ENCODE measurements at places on chromosomes 13 and 19.

GRCh38 chr19:49570138-49570856 lies 10.1 kb downstream of the NOSIP start:
- DNase-seq, result no peak

- no peak for DNase-seq
Observed at GRCh38 chr13:77372275-77372674, 45.4 kb upstream of the MYCBP2 start.

GRCh38 chr19:3265432-3265831 lies 41.0 kb downstream of the CELF5 start:
- DNase-seq, result no peak

GRCh38 chr19:42452590-42452989 lies 9.8 kb upstream of the CXCL17 start:
- no peak for DNase-seq

DNA sequence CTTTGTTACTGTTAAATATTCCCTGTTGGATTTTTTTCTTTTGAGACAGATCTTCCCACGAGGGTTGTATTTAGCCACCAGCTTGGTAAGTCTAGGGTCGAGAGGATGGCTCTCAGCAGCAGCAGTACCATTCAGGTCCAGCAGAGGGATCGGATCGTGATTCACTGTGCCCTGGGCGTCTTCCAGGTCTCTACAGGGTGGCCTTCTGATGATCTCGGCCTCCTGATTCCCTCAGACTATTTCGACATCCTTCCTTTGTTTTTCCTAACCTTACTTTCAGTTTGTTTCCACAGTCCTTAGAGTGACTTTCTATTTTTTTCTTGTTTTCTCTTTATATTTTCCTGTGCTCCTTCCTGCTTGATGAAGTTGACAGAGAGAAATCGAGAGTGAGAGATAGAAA lies 1436.9 kb downstream of the UQCRFS1 start:
- no peak for DNase-seq

- DNase-seq, result no peak
Observed at GRCh38 chr19:21492947-21493906, 12.2 kb upstream of the ZNF429 start.

DNA sequence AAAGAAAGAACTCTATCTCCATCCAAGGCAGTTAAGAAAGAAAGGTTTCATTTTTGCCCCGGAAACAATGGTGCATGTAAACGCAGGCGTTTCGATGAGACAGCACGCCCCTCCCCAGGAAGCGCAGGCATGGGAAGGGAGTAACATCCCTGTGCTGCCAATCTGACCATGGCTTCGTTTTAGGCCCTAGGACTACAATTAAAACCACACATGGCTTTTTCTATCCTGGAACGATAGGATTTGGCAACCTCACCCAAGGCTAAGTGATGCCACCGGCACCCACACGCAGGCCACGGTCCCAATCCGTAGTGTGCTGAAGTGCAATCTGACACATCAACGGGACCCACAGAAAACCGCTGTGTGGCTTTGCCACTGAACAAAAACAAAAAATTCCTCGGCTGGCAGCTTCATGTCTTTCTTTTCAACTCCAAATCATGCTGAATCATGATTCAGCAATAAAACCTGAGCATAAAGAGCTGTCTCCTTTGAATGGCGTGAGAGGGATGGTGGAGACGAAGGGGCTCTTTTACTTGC lies 24.2 kb downstream of the RANBP3 start:
- DNase-seq, result no peak

DNA sequence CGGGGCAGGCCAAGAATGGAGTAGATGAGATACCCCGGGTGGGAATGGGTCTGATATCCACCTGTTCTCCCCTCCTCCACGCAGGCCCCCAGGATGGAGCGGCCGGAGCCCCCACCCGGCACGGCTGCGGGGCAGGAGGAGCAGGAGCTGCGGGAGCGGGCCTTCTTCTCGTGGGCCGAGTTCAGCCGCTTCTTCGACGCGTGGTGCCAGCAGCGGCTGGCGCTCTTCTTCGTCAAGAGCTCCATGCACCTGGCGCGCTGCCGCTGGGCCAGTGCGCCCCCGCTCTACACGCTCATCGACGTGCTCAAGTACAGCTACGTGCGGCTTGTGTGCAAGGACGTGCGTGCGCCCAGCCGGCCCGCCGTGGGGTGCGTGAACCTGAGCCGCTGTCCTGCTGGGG lies 1.2 kb downstream of the ZSWIM9 start:
- DNase-seq, result no peak

DNA sequence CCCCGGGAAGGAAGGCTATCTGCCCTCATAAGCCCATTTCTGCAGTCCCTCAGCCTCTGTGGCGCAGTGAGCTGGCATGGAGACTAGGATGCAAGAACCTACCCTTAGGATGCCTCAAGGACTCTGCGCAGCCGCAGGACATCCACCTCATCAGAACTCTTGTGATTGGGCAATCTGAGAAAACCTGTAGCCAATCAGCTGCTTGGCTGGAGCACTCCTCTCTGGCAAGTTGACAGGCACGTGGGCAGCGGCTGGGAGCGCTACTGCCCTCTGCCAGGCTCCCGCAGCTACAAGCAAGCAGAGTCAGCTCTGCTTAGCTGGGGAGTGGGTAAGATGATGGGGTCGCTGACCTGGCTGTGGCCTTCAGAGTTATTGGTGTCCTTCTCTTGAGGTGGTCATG lies 1.5 kb upstream of the ECSIT start:
- no peak for DNase-seq

DNA sequence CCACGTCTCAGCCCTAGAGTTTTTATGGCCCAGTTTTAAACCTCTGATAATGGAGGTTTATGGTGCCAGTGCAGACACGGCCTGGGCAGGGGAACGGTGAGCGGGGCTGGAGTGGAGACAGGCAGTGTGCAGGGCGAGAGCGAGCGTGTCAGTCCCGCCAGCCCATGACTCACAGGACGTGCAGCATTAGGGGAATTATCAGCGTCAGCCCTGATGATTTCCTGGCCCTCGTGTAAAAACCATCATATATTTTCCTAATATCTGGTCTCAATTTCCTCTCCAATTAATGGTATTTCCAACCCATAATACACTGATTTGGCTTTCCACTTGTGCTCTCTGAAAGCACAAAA lies 104.6 kb upstream of the VSTM2B start:
- DNase-seq, result no peak

- DNase-seq, result no peak
Observed at GRCh38 chr13:71873418-71874247, 6.6 kb upstream of the DACH1 start.

DNA sequence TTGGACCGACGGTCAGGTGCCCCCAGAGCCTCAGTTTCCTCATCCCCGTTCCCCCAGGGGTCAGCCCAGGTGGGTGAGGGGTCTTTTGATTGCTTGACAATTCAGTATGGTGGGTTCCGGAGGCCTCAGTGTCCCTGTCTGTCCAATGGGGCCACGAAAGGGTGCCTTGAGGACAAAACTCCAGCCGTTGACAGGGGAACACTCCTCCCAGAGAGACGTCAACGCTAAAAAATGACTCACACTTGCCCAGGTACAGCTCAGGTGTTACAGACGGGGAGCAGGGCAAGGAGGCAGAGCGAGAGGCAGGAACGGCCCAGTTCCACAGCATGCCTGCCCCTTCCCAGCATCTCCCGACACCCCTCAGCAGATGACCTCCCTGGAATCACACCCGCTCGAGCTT lies 1.8 kb downstream of the TNFAIP8L1 start:
- no peak for DNase-seq

- no peak for DNase-seq
Observed at GRCh38 chr19:6723108-6723618, 2.7 kb upstream of the C3 start.

GRCh38 chr13:85828094-85828684 lies 29.0 kb upstream of the SLITRK6 start:
- DNase-seq, result no peak

DNA sequence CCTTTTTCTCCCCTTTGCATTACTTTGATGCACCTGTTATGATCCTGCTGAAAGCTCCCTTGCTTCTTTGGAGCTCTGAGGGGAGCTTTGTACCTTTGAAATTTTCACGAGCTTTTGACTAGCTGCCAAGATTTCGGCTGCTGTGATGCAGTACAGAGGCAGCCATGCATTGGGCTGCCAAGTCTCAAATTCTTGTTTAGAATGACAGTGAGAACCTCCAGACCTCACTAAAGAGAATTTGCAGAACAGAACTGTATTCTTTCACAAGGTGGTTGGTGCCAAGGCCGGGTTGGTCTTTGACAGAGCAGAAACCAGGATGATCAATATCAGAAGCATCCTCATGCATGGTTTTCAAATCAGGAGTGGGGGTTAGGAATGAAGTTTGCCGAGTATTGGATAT lies 414.8 kb downstream of the GPC5 start:
- no peak for DNase-seq

DNA sequence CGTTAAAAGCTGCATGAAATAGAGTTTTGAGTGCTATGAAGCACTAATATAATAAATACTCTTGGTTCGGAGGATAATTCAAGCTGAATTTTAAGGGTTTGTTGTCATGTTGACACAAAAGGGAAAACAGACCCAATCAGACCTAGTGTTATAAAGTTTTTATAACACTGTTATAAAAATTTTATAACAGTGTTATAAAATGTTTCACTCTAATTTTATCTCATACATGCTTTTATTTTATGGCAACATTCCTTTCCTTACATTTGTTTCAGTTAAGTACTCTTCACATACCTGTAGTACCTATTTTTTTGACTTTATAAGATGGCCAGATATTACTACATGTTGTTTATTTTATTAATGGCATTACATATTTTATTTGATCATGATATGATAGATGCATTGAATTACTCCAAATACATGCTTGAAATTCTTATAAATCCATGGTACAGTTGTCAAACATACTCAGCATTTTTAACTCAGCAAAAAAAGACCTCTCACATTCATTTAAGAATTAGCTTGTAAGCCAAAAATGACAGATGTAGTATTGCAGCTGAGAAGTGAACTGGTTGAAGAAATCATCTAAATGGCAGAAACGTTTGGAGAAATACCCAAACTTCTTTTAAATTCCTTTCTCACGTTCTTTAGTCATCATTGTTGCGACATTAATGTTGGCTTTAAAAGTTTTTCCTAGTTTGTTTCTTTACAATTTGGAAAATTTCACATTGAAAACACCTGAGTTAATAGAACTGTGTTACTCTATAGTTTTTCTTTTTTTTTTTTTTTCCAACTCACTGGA lies 104.5 kb downstream of the PIBF1 start:
- no peak for DNase-seq

DNA sequence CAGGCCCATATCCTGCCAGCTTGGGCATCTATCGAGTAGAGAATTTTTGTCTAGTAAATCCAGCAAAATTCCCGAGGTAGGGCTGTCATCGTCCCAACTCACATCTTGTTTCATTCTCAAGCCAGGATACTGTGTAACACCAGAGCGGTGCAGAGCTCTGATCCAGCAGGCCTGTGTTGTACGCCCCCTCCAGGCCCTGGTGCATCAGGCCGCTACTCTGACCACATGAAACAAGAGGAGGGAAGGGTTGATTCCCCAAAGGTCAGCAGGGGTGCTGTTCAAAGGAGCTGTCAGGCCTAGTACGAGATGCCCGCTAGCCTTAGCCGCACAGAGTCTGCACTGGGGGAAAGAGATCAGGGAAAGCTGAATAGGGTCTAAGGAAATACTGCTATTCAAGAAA lies 276.0 kb downstream of the SLC7A1 start:
- no peak for DNase-seq

DNA sequence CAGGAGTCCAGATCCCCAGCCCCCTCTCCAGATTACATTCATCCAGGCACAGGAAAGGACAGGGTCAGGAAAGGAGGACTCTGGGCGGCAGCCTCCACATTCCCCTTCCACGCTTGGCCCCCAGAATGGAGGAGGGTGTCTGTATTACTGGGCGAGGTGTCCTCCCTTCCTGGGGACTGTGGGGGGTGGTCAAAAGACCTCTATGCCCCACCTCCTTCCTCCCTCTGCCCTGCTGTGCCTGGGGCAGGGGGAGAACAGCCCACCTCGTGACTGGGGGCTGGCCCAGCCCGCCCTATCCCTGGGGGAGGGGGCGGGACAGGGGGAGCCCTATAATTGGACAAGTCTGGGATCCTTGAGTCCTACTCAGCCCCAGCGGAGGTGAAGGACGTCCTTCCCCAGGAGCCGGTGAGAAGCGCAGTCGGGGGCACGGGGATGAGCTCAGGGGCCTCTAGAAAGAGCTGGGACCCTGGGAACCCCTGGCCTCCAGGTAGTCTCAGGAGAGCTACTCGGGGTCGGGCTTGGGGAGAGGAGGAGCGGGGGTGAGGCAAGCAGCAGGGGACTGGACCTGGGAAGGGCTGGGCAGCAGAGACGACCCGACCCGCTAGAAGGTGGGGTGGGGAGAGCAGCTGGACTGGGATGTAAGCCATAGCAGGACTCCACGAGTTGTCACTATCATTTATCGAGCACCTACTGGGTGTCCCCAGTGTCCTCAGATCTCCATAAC lies at the start of gene APOE:
Gene APOE (plus strand): TSS at position 360 of the 724 bp plus-strand sequence. CDS start 829 bp downstream, outside the sequence.
- DNase-seq, result no peak

GRCh38 chr19:8143041-8143440 lies 6.4 kb downstream of the FBN3 start:
- DNase-seq, result no peak

GRCh38 chr19:29263305-29264135 lies 50.6 kb upstream of the UQCRFS1 start:
- peak; percentile 4 for DNase-seq

DNA sequence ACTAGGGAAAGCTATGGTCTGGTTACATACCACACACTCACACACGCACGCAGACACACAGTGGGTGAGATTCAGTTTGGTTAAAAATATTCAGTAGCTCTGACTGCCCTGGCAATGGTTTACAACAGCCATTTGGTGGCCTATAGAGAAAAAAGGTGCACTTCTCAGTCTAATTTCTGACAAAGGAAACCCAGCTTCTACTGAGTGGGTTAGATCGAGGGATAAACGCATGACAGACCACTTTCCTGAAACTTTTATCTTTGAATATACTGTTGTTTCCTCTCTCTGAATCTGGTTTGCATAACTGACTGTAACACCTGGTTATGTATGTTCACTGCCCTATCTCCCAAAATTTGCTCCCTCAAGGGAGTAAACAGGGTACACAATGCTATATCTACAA lies 2.5 kb downstream of the LIG4 start:
- no peak for DNase-seq

DNA sequence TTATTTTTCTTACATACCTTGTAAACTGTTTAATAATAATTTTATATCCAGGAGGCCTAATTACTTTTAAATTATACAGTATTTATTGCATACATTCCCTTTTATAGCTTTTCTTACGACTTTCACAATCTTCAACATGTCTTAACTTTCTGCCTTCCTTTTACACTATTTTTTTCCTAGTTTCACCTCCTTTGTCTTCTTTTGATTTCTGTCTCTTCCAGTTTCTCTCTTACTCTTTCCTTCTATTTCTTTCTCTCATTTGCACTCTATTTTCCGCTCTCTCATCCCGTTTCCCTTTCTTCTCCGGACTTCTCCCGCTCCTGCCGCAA lies 11.5 kb downstream of the ZNF552 start:
- no peak for DNase-seq

- no peak for DNase-seq
Observed at GRCh38 chr19:45667620-45668341, at the start of gene GIPR. GIPR (plus strand) TSS chr19:45668221; CDS start chr19:45669521, 1,300 bp downstream.

- no peak for DNase-seq
Observed at GRCh38 chr19:34351382-34351826, 13.6 kb upstream of the GPI start.

All from stimulated activated CD8-positive, alpha-beta memory T cell treated with anti-CD3 and anti-CD28 coated beads, Interleukin-7, amount 100 ng/mL, for 1 hour (primary cell).